HS-27A (cell line): ENCODE measurements at places on chromosomes 2 and 18.

GRCh38 chr2:98155291-98155690, 68.3 kb downstream of the VWA3B start:
- DNase-seq = no peak

- no peak for DNase-seq
Measured at GRCh38 chr2:156340377-156340776, 7.9 kb upstream of the NR4A2 start.

- DNase-seq = no peak
Measured at GRCh38 chr18:39167990-39168389, 1602.4 kb upstream of the CELF4 start.

DNA sequence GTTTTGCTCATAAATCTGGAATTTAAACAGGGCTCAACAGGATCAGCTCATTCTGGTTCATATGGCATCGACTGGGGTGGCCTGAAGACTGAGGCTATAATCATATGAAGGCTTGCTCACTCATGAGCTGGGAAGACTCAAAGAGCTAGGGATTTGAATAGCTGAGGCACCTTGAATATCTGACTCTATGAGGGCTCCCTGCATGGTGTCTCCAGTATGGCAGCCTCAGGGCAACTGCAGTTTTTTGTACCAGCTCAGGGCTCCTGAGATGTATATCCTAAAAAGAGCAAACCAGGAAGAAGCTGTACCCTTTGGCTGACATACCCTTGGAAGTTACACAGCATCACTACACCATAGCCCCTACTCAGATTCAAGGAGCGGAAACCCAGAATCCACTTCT, 15.3 kb upstream of the GPR39 start:
- no peak for DNase-seq

GRCh38 chr2:217475791-217476190, 527.0 kb downstream of the TNS1 start:
- DNase-seq = no peak

- no peak for DNase-seq
Measured at GRCh38 chr2:186912979-186913378, 64.0 kb upstream of the ZSWIM2 start.

GRCh38 chr2:149122516-149122915, 84.0 kb downstream of the LYPD6B start:
- no peak for DNase-seq

DNA sequence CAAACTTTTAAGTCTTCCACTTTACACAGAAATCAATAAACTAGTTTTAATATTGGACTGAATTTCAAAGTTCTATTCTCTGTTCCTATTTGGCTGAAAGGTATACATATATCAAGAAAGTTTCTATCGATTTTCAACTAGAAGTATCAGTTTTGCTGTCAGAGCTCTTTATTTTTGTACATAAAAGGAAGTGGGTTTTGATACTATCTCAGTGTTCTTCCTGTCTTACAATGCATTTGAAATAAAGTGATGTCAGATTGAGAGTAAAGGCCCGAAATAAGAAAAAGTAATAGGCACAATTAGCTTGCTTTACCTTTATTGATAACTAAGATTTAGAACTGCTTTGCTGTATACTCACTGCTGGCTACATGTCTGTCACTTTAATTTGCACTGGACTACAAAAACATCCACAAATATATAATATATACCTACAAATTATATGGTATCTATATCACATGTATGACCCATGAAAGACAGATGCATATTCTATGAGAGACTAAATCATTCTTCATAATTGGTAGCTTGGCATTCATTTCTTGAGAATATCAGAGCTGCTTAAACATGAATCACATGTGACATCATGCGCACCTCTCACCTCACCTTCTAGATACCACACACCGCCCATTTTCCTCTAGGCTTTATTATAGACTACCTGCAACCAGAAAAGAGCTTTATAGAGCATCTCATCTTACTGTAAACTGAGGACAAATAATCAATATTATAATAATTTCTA, 83.6 kb downstream of the ASXL2 start:
- no peak for DNase-seq

- DNase-seq = no peak
Measured at GRCh38 chr2:54559593-54560145, 103.5 kb downstream of the SPTBN1 start.

GRCh38 chr2:235660484-235661082, 166.7 kb downstream of the AGAP1 start:
- DNase-seq = no peak

DNA sequence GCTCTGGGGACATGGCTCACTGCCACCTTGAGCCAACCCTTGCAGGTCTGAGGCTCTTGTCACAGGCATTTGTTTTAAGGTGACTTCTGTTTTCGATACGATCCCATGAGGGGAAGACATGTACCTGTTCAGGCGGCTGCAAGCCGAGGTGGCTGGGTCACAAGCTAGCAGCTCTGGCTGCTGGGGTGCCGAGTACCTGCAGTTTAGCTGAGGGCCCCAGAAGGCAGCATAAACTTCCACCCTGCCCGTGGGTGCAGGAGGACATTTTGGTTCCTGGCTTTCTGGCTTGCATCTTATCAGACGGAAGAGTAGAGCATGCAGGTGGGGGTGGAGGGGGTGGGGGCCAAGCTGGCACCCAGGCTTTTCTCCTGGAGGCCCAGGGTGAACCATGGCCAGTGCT, 28.4 kb downstream of the COA5 start:
- no peak for DNase-seq

- DNase-seq = no peak
Measured at GRCh38 chr2:58923869-58924268, 682.7 kb upstream of the FANCL start.

GRCh38 chr2:149430743-149431736, 100.7 kb downstream of the LYPD6 start:
- no peak for DNase-seq

DNA sequence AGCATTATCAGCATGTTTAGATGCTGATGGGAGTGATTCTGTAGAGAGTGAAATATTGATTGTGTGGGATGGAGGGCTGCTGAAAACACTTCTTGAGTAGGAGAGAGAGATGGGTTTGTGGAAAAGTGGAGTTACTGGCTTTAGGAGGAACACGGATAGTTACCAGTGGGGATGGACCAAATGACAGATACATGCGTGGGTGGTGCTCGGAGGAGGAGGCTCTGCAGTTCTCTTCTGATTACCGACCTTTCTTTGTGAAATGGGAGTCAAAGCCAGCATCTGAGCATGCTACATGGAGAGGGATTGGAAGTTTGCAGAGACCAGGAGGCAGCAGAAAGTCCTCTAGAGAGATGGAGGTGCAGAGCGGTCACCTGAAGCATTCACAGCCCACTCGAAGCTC, 26.3 kb downstream of the RNF144A start:
- DNase-seq = no peak

GRCh38 chr18:24086082-24086481, 52.8 kb upstream of the CABYR start:
- DNase-seq = no peak

- no peak for DNase-seq
Measured at GRCh38 chr18:2641638-2642037, 13.9 kb upstream of the SMCHD1 start.

- DNase-seq = no peak
Measured at GRCh38 chr2:45860136-45861121, 209.0 kb downstream of the PRKCE start.

DNA sequence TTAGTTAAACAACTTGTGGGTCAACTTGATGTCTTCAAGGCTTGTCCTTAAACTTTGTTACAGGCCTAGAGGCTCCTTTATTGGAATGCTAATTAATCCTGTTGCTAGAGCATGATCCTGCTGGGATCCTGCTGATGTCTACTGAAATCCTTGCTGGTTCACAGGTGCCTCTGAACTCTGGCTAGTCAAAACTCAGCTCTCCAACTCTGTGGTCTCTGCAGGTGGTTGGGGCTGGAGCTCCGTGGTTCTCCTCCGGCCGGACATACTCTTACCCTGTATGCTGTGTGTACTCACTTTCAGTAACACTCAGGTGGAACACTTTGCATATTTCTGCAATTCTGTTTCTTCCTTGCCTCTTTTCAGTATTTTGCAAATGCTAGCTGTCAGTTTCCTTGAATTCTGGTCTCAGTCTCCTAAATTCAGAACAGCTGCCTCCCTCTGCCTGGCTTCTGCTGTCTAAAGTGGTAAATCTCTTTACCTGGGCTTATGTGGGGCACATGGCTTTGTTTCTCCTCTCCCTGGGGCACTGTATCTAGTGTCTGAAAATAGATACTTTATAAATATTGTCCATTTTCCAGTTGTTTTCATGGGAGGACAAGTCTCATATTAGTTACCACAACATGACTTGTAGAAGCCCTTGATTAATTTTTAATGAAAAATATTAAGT, 113.0 kb downstream of the ATP9B start:
- no peak for DNase-seq

DNA sequence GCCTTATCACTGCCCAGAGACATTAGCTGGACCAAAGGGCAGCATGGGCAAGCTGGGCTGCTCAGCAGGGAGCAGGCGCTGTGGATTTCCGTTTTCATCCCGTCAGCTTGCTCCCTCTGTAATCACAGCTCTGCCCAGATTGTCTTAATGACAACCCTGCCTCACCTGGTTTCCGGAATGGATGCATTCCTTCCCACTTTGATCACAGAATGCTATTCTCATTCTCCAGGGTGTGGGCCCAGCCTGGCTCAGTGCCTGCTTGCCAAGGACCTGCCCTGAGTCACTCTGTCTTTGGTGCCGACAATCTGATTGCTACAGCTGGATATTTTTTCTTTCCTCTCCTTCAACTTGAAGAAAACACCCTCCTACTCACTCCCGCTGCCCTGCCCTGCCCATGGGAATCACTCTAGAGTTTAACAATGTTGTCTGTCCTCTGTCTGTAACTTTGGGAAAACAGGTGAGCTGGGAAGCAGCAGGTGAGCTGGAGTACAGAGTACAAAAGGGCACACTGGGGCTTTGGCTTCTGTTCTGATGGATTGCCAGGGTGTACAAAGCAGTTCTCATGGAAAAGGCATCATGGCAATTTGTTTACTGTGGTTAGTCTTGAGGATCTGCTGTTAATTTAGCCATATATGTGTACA, 27.2 kb upstream of the FAM136A start:
- DNase-seq = no peak

DNA sequence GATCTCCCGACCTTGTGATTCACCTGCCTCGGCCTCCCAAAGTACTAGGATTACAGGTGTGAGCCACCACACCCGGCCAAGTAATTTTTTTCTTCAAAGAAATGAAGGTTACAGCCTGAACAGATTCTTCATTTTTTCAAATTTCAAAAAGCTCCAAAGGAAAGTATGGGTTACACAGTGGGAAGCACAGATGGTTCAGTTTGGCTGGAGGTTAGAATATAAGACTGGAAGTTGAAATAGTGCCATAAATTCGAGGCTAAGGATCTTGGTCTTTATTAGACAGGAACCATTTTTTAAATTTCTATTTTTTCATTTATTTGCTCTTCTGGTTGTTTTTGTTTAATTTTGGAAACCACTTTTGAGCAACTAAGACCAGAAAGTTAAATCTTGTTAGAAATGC, 120.0 kb downstream of the STK39 start:
- DNase-seq = no peak

DNA sequence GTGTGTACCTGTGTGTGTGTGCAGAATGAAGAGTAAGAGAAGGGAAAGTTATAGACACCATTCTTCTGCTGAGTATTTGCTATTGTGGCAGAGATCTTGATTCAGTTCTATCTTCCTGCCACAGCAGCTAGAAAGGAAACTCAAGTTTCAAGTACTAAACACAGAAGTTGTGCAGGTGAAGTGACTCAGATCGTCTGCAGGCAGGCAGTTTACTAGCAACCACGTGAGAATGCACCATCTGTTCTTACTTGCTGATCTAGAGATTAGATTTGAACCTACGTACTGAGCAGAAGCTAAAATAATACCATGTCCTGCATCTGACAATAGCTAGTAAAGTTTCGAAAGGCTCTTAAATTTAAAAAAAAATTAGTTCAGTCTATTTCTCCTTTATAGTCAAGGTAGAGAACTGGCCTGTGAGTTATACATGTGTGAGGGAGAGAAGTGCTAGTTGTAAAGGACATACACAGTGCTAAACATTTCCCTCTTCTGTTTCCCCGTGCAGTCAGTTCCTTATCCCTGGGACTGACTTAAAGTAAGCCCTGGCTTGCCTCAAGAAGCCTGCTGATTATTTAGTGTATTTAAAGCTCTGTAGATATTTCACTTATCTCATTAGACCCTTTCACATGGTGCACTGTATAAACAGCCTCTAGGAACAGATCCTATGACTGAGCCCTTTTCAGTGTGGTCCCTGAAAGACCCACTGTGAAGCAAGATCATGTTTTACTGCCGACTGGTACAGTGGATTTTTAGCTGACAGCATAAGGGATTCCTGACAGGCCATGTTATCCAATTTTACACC, 45.0 kb downstream of the SLC38A11 start:
- DNase-seq = no peak

- DNase-seq = no peak
Measured at GRCh38 chr18:251572-251971, 16.3 kb downstream of the THOC1 start.

- DNase-seq = no peak
Measured at GRCh38 chr2:66235428-66235827, 199.5 kb upstream of the MEIS1 start.

DNA sequence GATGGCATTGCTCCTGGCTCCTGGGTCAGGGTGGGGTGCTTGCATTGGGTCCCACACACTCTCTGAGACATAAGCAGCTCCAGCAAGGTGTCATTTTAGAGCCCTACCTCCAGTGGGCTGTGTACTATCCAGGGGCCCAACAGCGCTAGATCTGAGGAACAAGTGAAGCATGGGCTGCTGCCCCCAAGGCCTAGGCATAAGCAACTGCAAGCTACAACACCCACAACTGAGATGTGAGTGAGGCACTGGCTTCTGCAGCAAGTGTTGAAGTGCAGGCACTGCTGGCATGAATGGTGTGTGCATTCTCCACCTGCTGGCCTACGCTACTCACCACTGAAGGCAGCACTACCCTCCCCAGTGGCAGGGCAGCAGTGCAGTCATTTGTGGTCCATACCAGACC, 81.0 kb upstream of the STK39 start:
- no peak for DNase-seq

- DNase-seq = no peak
Measured at GRCh38 chr18:1968801-1969498, 602.4 kb downstream of the METTL4 start.

DNA sequence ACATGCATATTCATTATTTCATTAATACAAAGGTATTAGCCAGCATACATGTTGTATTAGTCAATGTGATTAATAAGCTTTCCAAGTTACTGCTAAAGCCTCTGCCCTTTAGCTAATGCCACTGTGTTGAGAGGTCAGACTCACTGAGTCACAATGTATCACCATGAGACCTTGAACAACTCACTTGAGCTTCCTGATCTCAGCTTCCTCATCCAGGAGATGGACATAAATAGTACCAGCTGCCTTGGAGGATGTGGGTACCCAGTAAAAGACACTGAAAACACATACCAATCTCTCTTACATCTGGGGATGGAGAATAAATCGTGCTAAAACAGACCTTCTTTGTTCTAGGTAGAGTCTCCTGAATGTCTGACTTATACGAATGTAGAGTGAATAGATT, 224.6 kb downstream of the EPHA4 start:
- DNase-seq = no peak
